ENCODE measurements at places on chromosomes 1 and 21.

GRCh38 chr1:246843876-246844275 lies 87.9 kb downstream of the AHCTF1 start:
- DNase-seq: no peak

- no peak for DNase-seq
Observed at GRCh38 chr1:40636777-40637176, 28.7 kb downstream of the RIMS3 start.

DNA sequence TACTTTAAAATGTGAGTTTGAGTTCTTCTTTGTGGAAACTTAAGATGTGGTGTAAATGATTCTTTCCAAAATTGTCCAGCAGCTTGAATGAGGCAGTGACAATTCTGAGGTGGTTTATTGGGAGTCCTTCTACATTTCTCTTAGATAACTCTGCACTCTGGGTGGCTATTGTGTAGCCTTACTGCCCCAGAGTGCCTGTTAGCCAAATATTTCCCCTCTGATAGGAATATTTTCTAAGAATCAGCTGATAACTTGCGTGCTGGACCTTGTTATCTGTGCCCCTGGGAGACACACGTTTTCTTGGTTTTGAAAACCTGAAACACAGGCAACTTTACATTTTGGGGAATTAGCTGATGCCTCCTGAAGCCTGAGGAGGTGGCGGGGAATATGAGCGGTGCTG lies 91.6 kb downstream of the CD247 start:
- DNase-seq: no peak

DNA sequence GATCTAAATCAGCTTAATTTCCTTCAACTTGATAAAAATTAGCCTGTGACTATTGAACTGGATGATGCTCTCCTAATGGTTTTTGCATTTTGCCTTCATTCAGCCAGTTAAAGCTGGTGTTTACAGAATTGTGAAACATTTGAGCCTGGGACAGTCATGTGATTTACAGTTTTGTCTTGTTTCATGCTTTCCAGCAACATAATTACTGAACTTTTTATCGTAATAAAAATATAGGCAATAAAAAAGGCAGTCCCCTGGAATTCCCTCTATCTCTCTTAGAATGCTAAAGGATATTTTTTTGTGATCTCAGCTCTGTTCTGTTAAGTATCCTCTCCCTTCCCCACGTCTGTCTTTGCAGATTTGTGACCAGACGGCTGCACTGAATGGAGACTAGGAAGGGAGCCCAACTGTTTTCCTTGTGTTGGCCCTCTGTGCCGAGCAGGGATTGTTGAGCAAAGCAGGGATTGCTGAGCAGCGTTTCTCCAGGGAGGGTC lies 70.3 kb upstream of the RGL1 start:
- DNase-seq: no peak

DNA sequence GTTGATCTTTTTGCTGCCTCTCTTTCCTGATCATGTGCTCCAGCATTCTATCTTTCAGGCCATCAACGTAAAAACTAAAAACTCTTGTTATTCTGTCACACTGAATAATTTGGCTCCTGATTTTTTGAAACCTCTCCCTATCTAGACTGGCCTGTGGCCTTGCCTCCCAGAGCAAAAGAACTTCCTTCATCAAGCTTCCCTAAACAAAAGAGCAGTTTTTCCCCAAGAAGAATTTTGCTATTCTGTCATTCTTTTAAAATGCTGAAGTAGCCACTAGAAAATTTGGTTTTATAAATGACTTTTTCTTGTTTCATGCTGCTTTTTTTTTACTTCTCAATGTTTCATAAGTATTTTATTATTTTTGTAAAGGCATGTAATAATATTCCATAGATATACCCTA lies 37.1 kb upstream of the CR2 start:
- DNase-seq: no peak

Measured in right renal cortex interstitium (tissue), 3 donors.